ENCODE measurements at places on chromosomes 3 and 15. TPM values are rescaled to one million over a fixed set of nuclear protein-coding genes. Genes with fewer than 3 reads are reported as not detected.

DNA sequence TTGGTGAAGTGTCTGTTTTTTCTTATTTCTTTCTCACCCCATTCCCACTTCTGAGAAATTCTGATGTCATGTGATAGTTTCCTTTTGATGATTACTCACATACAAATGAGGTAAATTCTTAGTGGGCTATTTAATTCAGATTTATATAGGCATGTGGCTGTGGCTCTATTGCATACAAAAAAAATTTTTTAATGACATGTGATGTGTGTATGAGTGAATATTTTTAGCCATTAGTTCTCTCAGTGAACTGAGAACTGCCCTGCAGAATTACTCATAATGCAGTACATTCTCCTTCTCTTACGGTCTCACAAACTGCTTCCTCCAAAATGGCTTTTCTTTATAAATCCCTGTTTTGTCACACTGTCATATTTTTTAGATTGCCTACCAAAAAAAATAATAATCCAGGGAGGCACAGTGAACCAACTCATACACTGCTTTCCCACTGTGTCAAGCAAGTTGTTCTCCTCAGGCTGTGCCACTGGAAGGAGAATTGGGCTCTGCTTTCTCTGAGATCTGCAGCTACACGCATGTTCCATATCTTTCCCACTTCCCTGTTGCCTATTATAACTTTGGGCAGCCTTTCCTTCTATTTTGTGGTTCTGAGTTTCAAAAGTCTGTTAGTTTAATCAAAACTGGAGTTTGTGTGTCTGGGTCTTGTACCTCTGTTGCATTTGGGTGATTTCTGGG, 415.7 kb upstream of the THBS1 start:
- DNase-seq: no peak

GRCh38 chr15:33963831-33964664, 4.2 kb upstream of the CHRM5 start:
- peak; percentile 24 for DNase-seq

- DNase-seq: peak; percentile 24
Observed at GRCh38 chr15:44092221-44092620, 102.8 kb downstream of the FRMD5 start.

Gene CKMT1B
- polyA plus RNA-seq: 2.6 TPM

- no peak for DNase-seq
Observed at GRCh38 chr15:61640756-61641155, 411.7 kb upstream of the RORA start.

DNA sequence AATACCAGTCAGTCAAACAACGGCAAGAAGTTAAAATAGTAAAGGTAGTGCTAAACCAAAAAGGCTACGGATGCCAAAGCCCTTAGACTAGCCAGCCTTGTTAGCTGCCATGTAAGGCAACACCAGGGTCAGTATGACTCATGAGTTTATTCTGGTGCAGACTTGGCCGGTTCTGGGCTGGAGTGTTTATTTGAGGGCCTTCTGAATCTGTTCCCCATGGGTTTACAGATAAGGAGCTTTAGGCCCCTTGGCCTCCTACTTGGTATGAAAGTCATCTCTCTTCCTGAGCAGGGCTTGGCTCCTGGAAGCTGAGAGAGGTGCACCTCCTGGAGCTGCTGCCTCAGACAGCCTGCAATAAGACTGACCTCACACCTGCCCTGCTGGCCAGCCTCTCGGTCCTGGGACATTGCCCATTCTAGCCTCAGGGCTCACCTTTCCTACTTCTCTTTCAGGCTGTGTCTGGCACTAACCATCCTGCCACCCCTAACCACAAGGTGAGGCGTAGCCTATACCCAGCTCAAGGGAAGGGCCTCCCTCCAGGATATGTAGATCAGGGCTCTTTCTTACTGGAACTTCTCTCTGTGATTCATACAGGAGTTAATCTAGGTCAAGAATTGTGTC, 10.4 kb upstream of the RTP1 start:
- DNase-seq: no peak

Gene THRB
- polyA plus RNA-seq: 2.2 TPM

DNA sequence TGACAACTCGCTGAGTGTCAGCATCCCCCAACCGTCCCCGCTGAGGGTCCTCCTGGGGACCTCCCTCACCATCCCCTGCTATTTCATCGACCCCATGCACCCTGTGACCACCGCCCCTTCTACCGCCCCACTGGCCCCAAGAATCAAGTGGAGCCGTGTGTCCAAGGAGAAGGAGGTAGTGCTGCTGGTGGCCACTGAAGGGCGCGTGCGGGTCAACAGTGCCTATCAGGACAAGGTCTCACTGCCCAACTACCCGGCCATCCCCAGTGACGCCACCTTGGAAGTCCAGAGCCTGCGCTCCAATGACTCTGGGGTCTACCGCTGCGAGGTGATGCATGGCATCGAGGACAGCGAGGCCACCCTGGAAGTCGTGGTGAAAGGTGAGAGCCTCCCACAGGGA, 35.4 kb downstream of the ACAN start:
- no peak for DNase-seq

Gene PLA2G4D
- polyA plus RNA-seq: not detected

Gene ITPKA
- 1.5 TPM for polyA plus RNA-seq

Gene SLCO2A1
- polyA plus RNA-seq: not detected

DNA sequence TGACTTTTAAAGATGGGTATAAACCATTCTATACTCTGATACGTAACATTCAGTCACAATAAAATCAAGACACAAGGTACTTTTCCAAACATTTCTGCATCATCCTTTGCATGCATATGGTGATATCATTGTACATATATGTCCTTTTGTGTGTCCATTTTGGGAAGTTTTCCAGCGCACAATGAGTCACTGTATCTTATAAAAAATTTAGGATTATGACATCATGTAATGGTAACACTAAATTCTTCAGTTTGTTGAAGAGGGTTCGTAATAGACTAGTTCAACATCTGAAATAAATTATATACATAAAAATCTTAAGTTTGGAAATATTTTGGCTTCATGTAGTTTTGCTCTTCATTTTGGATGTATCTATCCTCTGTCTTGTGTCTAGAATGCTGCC, 480.9 kb downstream of the ROBO1 start:
- no peak for DNase-seq

All from A549 (cell line).